AG09319 (cell line): ENCODE measurements at places on chromosomes 11 and 22.
A peak's percentile ranks its signal among the peaks of the same experiment; 100 is the strongest.

GRCh38 chr11:105929084-105929955 is 92.7 kb downstream of the MSANTD4 start:
- no peak for DNase-seq

DNA sequence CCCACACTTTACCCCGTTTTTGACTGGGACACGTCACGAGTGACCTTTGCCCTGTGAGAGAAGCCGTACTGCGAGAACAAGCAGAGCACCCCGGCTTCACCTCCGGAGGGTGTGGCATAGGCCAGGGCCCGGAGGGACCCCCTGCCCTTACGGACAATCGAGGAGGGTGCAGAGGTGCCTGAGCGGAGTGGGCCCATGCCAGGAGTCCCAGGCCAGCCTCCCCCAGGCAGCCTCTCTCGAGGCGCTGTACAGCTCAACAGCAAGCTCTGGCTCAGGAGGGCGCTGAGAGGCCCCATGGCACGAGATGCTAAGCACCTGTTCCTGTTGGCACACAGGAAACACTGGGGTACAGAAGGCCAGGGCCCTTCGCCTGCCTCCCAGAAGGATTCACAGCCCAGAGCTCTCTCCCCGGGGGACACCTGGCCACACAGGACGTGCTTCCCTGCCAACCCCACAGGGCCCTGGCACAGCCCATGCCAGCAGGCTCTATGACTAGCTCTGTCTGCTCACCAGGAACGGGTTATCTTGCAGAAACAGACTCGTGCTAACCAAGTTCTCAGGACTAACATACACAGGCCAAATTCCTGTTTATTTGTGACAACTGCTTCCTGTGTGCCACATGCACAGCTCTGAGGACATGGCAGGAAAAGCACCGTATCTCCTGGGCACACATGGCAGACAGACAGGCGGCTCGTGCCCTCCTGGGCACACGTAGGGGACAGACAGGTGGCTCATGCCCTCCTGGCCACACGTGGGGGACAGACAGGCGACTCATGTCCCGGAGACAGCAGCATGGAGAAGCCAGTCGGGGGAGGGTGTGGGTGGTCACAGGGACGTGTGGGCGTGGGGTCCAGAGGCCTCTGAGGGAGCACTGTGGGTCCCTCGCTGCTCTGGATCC is 11.6 kb downstream of the TOLLIP start:
- DNase-seq, result no peak

GRCh38 chr11:16953663-16954062 is 60.6 kb downstream of the PLEKHA7 start:
- DNase-seq, result no peak

DNA sequence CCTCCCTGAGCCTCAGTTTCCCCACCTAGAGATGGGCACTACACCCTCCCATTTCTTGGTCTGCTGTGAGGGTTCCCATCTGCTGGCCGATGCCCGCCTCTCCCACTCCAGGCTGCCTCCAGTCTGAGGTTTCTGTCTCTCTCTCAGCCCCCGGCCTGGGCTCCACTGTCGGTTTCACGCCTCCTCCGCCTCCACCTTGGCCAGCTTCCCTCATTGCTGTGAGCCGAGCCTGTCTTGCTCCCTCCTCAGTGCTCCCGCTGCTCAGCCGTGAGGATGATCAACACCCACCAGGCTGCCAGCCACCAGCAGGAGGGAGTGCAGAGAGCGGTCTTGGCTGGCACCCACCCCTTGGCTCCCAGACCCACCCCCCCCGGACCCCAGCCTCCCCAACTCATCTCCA is 61.0 kb downstream of the CYTH4 start:
- DNase-seq, result no peak

DNA sequence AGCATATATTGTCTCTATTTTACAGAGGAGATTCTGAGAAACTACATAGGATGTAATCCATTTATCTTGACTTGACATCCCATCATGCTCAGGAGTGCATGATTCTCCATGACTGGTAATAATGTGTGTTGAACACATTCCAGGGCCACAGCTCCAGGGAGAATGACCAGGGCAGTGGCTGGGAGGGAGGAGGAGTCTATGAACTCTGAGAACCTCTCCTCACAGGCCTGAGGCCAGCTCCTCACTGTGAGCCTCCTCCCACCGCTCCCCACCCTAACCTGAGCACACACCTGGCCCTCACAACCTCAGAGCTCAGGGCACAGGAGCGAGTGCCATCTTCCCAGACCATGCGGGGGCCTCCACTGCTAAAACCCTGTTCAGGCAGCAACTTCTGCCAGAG is 8.0 kb upstream of the ACRV1 start:
- DNase-seq, result no peak

GRCh38 chr11:130528298-130529261 is 80.1 kb downstream of the ADAMTS15 start:
- no peak for DNase-seq

DNA sequence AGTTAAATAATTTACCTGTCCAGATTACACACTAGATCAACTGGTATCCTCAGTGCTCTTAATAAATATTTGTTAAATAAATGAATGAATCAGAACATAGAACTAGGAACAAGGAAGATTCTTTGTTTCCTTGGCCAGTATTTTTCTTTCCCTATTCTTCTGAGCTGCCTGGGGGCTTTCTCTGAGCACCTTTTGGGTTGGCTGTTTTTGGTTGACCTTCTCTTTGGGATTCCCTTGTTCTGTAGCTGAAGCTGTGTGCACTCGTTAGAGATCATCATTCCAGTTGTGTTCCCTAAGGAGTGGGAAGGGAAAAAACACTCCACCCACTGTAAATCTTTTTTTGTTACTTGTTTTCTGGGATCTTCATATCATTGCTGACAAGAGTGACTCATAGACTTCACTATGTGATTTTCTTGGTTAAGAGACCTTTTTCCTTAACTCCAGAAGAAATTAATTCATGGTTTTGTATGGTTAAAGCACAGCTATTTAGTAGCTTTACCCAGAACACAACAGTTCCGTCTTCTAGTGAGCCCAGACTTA is 84.3 kb downstream of the STIM1 start:
- DNase-seq, result no peak

GRCh38 chr11:118749429-118749828 is 41.5 kb downstream of the DDX6 start:
- no peak for DNase-seq

GRCh38 chr11:65260756-65261590 is 789 bp upstream of the POLA2 start:
- DNase-seq, result no peak

DNA sequence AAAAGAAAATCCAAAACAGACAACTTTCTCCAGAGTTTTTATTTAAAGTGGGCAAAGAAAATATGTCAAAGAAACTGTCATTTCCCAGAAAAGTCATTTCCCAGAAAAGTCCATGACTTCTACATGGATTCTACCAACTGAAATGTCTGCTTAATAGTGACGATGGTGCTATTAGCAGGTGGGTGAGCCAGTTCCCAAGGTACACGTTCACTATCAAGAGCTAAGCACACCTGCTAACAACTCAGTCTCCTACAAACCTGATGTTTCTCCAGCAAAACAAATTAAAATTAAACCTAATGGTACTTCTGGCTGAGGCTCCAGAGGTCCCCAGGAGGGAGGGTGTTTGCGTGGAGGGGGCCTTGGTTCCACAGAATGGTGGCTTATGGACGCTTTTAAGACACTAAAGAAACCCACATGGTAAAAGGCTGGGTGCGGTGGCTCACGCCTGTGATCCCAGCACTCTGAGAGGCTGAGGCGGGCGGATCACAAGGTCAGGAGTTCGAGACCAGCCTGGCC is 26.8 kb downstream of the POU2AF1 start:
- no peak for DNase-seq

- no peak for DNase-seq
Observed at GRCh38 chr11:67264877-67265632, 1.2 kb upstream of the GRK2 start.

GRCh38 chr11:78564490-78565467 is 9.9 kb downstream of the NARS2 start:
- peak; percentile 44 for DNase-seq
